ENCODE measurements at places on chromosomes 1 and 21. TPM values are rescaled to one million over a fixed set of nuclear protein-coding genes. Genes with fewer than 3 reads are reported as not detected.

The PTPRF gene
- total RNA-seq: 73.3 TPM

The LCE1E gene
- not detected for total RNA-seq

The OR2T29 gene
- not detected for total RNA-seq

The PADI3 gene
- 1.2 TPM for total RNA-seq

The PLA2G2D gene
- total RNA-seq: not detected

Data from A549 treated with Hydrocortisone at 1 μM for 4 hours (cell line).